ENCODE measurements at places on chromosomes 3 and 15.
A peak's percentile ranks its signal among the peaks of the same experiment; 100 is the strongest.

DNA sequence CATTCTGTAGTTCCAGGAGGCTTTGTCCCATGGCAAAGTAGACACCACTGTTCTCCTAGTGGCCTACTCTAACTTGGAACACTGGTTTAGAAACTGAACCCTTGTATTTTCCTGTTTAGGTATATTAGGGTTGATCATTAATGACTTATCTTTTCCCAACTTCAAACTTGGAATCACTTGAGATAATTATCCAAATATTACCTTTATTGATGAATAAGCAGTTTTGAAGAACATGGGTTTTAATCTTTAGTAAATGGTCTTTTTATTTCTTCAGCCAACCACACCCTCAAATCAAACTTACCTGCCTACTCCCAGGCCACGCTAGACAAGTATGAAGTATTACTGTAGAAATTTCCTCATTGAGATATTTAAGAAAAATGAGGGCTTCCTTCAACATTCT is 6.5 kb upstream of the P3H2 start:
- DNase-seq, result no peak

- DNase-seq, result peak; percentile 48
Observed at GRCh38 chr15:84840741-84841429, 23.7 kb downstream of the ALPK3 start.

DNA sequence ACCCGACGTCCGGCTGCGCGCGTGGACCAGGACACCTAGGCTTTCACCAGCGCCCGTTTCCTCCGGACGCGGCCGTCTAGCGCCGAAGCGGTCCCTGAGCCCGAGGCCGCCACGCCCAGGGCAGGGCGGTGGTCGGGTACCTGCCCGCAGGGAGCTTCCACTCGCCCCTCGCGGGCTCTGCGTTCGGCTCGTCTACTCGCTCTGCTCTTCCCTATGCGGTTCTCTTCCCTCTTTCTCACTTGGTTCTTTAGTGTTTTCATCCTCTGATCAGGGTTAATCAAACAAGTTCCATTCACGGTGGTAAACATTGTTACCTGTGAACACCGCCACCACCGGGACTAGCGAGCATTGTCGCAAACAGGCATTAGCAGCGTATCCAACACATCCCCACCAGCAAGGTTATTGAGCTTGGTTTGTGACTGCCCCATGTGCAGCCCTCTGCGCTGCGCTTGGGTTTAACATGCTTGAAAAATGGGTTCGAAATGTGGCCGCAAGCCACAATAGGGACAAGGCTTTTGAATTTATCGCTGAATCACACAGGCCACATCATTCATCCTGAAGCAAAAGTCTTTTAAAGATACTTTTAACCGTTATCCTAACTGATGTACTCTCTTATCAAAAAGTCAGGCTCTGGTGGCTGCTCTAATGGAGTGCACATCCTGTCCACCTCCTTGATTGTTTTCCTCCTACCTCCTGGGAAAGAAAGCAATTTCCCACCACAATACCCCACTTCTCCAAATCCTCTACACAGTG is 843 bp upstream of the CD47 start:
- DNase-seq, result no peak

GRCh38 chr3:142095841-142096240 is 53.5 kb downstream of the TFDP2 start:
- DNase-seq, result no peak

- no peak for DNase-seq
Observed at GRCh38 chr15:25410649-25411048, 28.2 kb downstream of the UBE3A start.

- DNase-seq, result no peak
Observed at GRCh38 chr3:4981294-4981664, 2.0 kb downstream of the BHLHE40 start.

DNA sequence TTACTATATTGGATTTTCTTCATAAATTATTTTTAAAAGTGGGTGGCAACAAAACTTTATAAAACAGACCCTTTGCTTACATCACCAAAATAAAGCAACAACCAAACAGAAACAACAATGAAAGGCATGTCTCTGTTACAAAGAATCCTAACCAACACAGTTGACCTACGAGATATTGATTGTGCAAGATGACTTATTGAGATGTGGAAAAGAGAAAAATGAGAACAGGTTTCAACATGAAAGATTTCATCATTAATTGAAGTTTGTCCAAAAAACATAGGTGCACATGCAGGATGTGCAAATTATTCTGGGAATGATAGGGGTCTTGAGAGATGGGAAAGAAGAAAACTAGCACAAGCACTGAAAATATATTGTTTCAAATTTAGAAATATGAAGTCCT is 9.0 kb downstream of the GMNC start:
- DNase-seq, result no peak

DNA sequence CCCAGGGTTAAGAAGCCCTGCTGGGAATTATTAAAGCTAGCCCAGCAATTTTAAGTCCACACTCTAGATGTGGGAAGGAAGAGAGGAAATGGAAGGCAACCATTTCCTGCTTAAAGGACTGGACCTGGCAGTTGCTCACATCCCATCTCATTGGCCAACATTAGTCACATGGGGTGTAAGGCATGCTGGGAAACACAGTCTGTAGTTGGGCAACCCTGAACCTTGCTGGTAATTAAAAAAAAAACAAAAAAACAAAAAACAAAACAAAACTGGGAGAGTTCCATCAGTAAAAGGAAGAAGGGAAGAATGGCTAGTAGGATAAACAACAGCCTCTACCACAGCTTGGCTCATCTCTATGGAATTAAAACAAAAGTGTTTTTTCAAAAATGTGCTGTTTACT is 136.0 kb downstream of the VGLL4 start:
- DNase-seq, result no peak

- no peak for DNase-seq
Observed at GRCh38 chr3:14780927-14781507, 37.7 kb upstream of the FGD5 start.

- DNase-seq, result no peak
Observed at GRCh38 chr3:33372218-33373081, 67.8 kb downstream of the UBP1 start.

GRCh38 chr3:177724020-177724638 is 526.8 kb upstream of the TBL1XR1 start:
- no peak for DNase-seq

DNA sequence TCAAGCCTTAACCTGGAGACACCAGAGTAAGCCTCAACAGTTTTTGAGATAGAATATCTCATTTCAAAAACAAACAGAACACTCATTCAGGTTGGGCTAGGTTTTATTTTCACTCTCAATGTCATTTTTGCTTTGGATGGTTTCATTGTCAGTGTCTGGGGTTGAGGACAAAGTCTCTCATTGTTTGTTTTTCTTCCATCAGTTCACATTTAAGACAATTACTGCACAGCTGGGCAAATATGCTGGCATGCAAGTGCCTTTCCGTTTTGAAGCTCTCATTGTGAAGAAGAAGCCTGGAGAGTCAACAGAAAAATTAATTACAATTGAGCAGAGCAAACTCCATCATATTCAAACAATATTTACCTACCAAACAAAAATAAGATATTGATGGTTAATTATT is 1050.0 kb downstream of the TBL1XR1 start:
- no peak for DNase-seq

DNA sequence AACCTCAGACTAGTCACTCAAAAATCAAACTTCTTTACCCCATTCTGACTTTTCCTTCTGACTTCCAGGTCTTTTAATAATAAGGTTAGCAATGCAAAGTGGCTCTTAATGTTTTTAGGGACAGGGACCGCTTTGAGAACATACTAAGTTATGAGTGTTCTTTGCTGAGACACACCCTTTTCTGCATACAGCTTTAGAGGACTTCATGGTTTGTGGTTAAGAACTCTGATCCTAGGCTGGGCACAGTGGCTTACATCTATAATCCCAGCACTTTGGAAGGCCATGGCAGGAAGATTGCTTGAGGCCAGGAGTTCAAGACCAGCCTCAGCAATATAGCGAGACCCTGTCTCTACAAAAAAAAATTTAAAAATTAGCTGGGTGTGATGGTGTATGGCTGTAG is 85.8 kb upstream of the CACNA2D3 start:
- no peak for DNase-seq

- DNase-seq, result peak; percentile 51
Observed at GRCh38 chr15:58770519-58770856, 614 bp upstream of the MINDY2 start.

DNA sequence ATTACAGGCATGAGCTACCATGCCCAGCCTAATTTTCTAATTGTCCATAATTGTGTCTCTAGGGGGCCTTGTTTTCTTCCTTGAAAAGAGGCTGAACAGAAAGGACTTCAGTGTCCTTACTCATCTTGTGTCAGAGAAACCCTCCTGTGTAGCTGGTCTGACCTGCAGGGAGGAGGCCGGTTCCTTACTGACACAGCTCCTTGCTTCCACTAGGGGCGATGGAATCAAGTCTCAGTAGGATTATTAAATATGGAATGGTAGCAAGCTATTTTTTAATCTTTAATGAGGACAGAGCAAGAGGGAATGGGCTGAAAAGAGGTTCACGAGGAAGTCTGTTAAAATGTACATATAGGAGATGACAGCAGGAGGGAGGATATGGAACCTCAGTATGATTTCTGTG is 8.6 kb downstream of the LPCAT4 start:
- DNase-seq, result no peak

DNA sequence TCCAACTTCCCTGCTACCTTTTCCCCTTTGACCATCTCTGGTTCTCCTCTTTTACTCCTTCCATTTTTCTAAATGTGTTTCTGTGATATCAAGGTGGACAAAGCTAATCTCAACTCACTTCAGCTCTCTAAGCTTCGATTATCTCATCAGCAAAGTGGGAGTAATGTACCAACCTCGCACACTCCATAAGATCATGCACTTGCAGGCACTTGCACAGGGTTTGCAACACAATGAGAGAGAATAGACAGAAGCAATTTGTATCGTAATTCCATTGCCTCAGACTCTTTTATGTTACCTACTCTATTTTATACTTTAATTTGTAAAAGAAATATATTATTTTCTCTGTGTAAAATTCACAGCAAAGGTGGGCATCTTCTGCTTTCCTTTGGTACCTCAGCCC is 7.0 kb upstream of the POLQ start:
- no peak for DNase-seq

GRCh38 chr15:67148196-67148701 is 82.8 kb downstream of the SMAD3 start:
- no peak for DNase-seq

GRCh38 chr3:58261954-58262666 is 24.5 kb downstream of the ABHD6 start:
- DNase-seq, result no peak

GRCh38 chr3:58120075-58120812 is 90.5 kb downstream of the DNASE1L3 start:
- no peak for DNase-seq

DNA sequence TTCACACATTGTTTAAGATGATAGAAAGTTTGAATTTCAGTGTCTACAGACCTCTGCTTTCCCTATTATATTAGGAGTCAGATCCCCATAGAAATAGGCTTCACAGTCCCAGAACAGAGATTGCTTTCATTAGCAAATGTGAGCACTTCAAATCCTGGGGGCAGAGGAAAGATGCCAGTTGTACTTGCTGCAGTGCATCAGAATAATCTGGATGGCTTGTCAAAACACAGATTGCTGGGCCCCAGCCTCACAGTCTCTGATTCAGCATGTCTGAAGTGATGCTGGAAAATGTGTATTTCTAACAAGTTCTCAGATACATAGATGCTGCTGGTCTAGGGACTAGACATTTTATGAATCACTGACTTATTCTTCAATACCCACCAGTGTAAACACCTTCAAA is 375.2 kb downstream of the FGF12 start:
- DNase-seq, result no peak

GRCh38 chr15:78989701-78990240 is 44.9 kb upstream of the CTSH start:
- DNase-seq, result no peak

GRCh38 chr3:150786791-150787190 is 23.8 kb upstream of the SIAH2 start:
- no peak for DNase-seq

DNA sequence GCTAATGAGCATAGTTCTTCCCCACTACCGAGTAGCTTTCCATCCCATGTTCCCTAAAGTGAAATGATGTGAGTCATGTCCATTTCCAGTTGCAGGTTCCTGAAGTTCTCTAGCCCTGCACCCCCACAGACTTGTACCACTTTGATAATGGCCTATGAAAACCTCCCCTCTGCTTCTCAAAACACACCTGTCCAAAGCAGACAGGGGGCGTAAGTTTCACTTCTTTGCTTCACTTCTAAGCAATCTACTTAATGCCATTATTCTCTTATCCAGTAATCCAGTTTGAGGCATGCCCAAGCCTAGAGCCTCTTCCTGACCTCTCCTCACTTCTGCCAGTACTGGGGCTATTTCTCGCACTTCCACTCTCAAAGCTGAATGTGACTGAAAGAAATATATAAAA is 305.1 kb downstream of the IGSF11 start:
- no peak for DNase-seq

DNA sequence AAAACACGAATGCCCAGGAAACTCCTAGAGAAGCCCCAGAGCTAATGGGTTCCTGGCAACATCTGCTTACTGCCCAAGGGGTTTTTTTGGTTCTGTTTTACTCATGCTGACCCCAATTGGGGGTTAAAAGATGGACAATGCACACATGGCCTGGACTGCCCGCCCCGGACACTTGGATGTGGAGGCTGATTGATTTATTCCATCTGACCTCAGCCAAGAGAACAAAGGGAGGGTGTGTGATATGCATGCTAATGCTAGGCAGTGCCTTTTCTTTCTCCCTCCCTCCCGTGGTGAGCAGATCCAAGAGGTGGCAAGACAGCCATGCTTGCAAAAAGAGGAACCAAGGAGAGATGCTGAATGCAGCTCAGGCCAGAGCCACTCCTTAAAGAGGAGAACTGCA is 3.3 kb upstream of the LRTM1 start:
- DNase-seq, result no peak

GRCh38 chr15:96369825-96370621 is 39.5 kb downstream of the NR2F2 start:
- DNase-seq, result no peak

DNA sequence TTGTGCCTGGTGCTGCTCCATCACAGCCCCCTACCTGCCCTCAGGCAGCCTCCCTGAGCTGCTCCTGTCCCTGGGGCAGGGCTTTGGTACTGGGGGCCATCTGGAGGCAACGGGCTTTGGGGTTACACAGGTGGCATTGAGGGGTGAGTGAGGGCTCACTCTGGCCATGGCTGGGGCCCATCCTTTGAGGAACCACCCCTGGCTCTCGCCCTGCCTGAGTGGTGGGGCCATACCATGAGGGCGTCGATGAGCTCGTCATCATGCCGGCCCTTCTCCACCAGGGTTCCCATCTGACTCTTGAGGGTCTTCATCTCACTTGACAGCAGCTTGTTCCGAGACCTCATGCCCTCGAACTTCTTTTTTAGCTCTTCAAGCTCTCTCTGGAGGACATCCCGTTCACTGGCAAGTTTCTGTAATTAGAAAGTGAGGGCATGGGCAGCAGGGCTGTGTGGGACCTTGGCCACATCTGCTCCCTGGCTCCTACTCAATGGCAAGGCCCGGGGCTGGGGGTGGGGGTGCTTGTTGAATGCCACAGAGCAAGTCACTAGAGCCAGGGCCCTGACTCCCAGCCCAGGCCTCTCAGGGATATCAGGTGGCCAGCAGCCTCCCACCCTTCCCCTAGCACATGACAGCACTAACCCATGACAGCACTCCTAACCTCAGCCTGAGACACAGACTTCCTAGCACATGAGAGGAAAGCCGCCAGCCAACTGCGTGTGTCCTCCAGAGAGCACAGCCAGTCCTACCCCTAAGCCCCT is 33.5 kb downstream of the CCDC13 start:
- no peak for DNase-seq
